Epithelial cell of esophagus (primary cell): ENCODE measurements at places on chromosomes 4 and X.
A peak's percentile ranks its signal among the peaks of the same experiment; 100 is the strongest.

DNA sequence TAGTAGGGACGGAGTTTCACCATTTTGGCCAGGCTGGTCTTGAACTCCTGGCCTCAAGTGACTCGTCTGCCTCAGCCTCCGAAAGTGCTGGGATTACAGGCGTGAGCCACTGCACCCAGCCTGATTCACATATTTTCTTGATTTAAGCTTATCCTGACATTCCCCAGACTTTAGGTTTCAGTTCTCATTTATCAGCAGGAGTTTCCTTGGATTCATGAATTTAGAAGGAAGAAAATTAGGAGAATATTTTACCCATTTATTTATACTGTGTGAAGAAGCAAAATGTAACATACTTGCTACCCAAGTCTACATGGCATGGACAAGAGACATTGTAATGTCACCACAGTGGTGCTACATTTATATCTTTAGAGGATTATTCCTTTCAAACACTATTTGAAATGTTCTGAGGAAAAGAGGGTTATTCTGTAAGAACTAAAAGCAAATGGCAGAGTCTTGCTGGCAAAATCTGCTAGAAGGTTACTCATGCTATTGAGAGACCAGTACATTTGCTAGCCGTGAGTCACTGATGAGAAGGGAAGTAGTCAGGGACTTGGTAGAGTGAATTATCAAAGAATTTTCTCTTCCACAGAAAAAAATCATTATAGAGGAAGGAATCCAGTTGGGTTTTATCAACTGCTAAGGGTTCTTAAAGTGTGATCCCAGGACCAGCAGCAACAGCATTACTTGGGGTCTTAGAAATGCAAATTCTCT, 26.1 kb upstream of the CFAP299 start:
- DNase-seq, result peak; percentile 92

DNA sequence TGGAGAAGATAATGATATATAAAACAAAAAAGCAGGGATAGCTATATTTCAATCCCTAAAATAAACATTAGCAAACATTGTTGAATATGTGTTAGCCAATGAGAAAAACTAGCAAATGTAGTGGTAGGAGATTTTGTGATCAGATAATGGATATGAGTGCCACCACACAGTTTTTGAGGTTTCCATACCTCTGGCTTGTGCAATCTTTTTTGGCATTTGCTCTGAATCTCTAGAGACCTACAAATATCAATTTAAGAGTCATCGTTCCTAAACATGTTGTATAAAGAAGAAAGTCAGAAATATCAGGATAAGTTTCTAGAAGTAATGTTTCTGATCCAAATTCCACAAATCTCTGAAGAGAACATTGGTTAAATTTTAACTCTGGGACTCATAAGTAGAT, 308.7 kb downstream of the PDGFC start:
- DNase-seq, result no peak

GRCh38 chr4:26583538-26583864, 383 bp upstream of the TBC1D19 start:
- no peak for DNase-seq

GRCh38 chr4:8252301-8253173, 17.0 kb upstream of the HTRA3 start:
- no peak for DNase-seq

GRCh38 chr4:78197947-78198346, 140.8 kb downstream of the FRAS1 start:
- no peak for DNase-seq

DNA sequence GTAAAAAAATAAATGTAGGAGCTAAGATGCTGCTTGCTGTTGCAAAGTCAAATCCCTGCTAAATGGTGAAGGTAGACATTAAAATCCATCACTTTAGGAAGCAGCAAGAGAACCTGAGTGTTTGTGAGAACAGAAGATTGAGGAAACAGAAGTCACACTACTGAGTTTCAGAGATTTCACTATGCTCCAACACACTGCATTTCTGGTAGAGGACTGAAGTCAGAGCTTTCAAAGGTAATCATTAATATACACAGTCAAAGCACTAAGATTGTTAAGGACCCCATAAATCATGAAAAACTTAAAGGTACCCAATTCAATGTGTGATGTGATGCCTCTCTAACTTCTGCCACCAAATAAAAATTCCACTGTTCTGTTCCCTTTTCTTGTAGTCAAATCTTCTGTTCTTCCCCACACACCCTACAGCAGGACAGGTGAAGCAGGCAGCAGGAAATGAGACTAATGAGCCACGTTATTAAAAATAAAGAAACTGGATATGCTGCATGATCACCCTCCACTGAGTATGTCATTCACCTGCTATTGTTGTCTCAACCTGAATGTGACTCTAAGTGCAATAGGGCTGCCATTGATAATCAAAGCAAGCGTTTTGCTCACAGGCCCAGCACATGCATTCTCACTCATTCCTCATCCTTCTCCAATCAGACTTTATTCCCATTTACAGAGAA, 28.9 kb upstream of the APELA start:
- no peak for DNase-seq
